ENCODE measurements at places on chromosomes 11 and 22. TPM values are rescaled to one million over a fixed set of nuclear protein-coding genes. Genes with fewer than 3 reads are reported as not detected.

Gene BTBD18
- total RNA-seq, result not detected

Gene IGSF9B
- 10.4 TPM for total RNA-seq

Gene MS4A6A
- total RNA-seq, result 145 TPM

Gene WNT11
- 2.2 TPM for total RNA-seq

Gene MRGPRE
- 0.22 TPM for total RNA-seq

Gene SHISAL1
- total RNA-seq, result 1.1 TPM

Gene MORC2
- total RNA-seq, result 18.0 TPM

Gene TMEM258
- total RNA-seq, result 92.1 TPM

Gene EMID1
- total RNA-seq, result 9.6 TPM

- peak; percentile 55 for DNase-seq
Measured at GRCh38 chr11:67255864-67256263, 10.4 kb upstream of the GRK2 start.

- DNase-seq, result no peak
Measured at GRCh38 chr11:17568944-17569343, 21.9 kb downstream of the OTOG start.

GRCh38 chr11:34027516-34028408, 23.8 kb upstream of the CAPRIN1 start:
- no peak for DNase-seq

DNA sequence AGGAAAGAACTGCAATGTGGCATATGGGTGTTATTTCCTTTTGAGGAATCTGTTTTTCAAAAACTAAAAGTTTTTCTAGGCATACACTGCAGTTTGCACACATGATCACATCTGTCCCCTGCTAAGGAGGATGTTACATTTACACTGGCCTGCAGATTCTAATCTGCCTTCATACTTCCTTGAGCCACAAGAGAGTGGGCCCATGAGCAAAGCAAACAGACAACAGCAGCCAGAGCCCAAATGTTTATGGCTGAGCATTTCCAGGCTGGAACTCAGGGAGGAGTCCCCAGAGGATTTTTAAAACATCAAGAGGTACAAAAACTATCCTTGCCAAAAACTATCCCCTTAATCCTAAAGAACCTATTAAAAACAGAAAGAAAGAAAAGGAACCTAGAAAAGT, 117.2 kb upstream of the MTNR1B start:
- DNase-seq, result no peak

GRCh38 chr11:93209466-93209865, 11.7 kb upstream of the SLC36A4 start:
- no peak for DNase-seq

- DNase-seq, result no peak
Measured at GRCh38 chr11:123357353-123357989, 72.6 kb upstream of the GRAMD1B start.

GRCh38 chr11:104968355-104968855, at the start of gene CASP4:
Gene CASP4, minus strand, starts transcription at chr11:104968574. Its CDS starts 49 bp downstream, at chr11:104968525.
- no peak for DNase-seq

DNA sequence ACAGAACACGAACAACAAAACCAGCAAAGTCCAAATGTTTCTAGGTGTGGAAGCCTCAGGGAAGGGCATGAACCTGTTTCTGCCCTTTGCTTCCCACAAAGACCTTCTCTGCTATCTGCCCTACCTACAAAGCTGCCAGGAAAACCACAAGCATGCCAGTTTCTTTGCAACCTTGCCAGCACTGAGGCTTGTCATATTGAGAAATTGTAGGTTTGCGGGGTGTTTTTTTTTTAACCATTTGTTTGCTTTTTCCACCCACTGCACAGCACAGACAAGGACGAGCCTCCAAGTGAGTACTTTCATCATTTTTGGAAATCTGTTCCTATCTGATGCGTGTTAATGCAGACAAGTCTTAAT, 12.8 kb downstream of the PARVG start:
- no peak for DNase-seq

DNA sequence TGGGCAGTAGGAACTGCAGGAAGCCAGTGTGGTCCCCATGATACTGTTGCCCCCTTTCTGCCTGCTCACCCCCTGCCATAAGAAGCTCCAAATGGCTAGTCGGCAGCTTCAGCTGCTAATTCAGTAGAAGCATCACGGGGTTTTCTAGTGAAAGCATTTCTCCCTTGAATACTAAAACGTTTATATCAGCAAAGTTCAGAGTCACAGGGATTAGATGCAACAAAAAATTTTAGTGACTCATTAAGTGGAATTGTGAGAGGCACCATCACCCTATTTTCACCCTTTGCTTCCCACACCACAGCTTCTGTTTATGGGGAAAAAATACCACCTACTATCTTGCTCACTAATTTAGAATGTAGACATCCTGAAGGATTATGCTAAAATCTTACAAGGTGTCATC, 25.2 kb downstream of the RAB39A start:
- no peak for DNase-seq

DNA sequence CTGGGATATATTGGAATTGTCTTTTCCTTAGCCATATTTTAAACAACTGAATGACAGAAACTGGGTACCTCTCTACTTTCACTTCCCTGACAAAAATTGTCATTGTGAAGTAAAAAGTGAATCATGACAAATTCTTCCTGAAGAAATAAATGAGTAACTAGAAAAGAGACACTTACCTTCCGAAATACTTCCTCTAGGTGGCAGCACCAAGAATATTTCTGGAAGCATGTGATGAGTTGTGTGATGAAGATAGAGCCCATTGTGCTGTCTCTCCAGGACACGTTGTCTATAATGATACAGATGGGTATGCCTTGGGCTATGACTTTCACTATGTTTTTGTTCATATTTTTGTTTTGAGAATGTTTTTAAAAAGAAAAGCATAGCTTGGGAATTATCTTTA, 21.5 kb downstream of the CASP4 start:
- peak; percentile 30 for DNase-seq

DNA sequence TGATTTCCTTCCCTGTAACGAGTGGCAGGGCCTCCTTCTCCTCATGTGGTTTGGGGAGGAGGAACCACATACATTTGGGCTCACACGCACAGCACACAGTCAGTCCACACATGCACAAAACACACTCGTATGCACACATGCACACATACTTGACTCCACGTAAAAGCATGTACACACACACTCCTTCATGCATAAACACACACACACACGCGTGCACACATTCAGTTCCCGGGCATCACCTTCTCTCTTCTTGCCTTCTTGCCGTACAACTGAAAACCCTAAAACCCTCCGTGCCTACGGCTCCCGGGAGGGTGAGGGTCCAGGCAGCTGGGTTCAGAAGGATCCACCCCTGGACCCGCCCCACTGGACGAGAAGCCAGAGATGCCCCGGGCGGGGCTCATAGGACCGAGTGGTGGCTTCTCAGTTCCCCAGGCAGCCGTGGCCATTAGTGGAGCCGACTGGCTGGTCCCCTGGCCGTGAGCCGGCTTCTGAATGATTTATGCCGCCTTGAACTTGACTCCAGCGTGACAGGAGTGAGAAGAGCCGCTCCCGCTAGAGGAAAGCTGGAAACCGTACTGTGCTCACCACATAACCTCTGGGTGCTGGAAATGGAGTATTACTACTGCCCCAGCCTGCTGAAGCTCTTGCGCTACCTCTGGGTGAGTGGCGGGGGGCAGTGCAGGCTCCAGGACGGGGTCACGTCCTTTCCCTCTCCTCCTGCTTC, 117.4 kb downstream of the KIAA1671 start:
- DNase-seq, result peak; percentile 80

DNA sequence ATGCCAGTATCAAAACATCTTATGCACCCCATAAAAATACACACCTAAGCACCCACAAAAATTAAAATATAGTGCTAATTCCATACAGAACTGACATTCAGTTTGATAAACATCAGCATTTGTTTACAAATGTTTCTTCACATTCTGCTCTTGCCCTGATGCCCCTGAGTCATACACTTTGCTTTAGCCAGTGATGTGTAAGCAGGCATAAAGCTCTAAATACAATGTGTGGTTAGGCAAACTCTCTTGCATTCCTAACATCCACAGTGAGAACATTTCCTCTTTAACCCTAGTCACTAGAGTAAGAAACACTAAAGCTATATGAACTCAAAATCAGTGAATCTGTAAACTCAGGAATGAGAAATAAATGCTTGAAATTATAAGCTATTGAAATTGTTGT, 1060.7 kb downstream of the FAM181B start:
- DNase-seq, result no peak

GRCh38 chr22:40076702-40077645, 82.2 kb downstream of the FAM83F start:
- no peak for DNase-seq

All from kidney (tissue), 22 donors.